ENCODE measurements at places on chromosomes 13 and 19. TPM values are rescaled to one million over a fixed set of nuclear protein-coding genes. Genes with fewer than 3 reads are reported as not detected.

GPR12 gene
- 2.5 TPM for total RNA-seq

MZT1 gene
- 16.2 TPM for total RNA-seq

CEACAM7 gene
- 3.4 TPM for total RNA-seq

ERICH6B gene
- total RNA-seq, result not detected

SULT2A1 gene
- total RNA-seq, result not detected

GAS6 gene
- 61.8 TPM for total RNA-seq

AP1M2 gene
- total RNA-seq, result 3.5 TPM

ZNF649 gene
- total RNA-seq, result 36.3 TPM

SBSN gene
- 0.93 TPM for total RNA-seq

KIR2DL4 gene
- total RNA-seq, result not detected

BORCS8 gene
- total RNA-seq, result 11.3 TPM

GZMM gene
- not detected for total RNA-seq

CLEC11A gene
- 38.8 TPM for total RNA-seq

SHISA7 gene
- total RNA-seq, result 1.5 TPM

KCTD15 gene
- total RNA-seq, result 144 TPM

FOXA3 gene
- not detected for total RNA-seq

SPRED3 gene
- total RNA-seq, result 0.38 TPM

CYP2A7 gene
- total RNA-seq, result not detected
